ENCODE measurements at places on chromosomes 7 and 10. TPM values are rescaled to one million over a fixed set of nuclear protein-coding genes. Genes with fewer than 3 reads are reported as not detected.

DNA sequence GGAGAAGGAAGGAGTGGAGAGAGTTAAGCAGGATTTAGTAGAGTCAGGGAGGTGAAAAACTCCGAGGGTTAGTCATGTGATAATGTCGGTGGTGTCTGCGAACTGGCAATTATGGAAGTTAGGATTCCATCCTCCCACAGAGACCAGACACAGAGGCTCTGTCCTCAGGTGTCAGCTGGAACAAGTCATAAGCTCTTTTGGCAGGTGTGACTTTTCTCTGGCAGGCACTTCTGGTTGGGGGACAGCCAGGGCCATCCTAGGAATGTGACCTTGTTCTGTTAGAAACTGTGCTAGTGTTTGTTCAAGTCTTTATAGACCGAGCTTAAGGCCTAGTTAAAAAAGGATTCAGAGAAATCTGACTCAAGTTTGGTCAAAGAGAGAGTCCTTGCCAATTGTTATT lies 371.0 kb downstream of the DPP6 start:
- no peak for DNase-seq

GRCh38 chr10:87500646-87501048 lies 4.0 kb upstream of the MINPP1 start:
- no peak for DNase-seq

DNA sequence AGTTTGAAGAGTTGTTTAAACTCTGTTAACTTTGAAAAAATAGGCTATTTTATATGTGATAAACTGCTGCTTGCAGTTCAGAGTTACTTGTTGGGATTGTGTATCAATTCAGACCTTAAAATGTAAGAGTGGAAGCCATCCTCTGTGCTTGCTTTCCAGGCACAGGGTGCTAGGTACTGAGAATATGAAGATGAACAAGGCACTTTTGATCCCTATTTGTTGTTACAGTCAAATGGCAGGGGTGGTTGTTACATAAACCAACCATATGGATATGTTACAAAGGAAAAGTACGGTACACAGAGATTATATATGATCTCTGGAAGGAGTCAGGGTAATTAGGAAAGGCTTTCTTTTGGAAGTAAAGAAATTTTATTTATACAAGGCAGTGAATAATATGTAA lies 63.8 kb downstream of the REEP3 start:
- no peak for DNase-seq

Gene NPTX2
- total RNA-seq: 0.13 TPM

DNA sequence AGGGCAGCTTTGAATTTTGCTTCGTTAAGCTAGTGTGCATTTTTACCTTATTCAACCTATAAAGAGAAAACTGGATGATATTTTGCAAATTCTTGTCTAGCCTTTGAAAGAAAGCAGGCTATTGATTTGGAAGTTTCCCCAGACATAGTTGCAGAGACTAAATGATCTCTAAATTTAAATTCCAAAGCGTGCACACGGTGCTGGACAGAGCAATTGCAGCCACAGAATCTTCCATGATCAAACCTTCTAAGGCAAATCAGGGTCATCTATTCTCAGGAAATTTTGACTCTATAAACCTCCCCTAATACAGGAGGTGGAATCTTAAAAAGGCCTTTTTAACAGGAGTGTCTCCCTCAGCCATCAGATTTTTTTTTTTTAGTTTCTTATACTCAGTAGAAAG lies 159.9 kb downstream of the MDFIC start:
- no peak for DNase-seq

DNA sequence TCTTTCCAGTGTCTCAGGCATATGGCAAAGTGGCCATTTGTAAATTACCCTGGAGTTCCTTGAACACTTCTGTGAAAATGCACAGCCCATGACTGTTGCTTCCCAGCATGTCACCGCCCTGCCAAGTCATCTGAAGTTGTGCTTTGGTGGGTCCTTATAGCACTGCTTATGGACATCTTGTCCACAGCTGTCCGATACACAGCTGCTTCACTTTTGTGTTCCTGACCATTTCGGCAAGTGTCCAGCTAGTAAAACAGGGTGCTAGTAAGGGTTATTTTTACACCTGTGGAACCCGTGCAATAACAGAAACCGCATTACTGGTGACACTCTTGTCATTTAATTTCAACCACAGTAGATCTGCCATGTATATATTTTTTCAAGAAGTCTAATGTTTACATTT lies 29.7 kb downstream of the PIP4K2A start:
- no peak for DNase-seq

DNA sequence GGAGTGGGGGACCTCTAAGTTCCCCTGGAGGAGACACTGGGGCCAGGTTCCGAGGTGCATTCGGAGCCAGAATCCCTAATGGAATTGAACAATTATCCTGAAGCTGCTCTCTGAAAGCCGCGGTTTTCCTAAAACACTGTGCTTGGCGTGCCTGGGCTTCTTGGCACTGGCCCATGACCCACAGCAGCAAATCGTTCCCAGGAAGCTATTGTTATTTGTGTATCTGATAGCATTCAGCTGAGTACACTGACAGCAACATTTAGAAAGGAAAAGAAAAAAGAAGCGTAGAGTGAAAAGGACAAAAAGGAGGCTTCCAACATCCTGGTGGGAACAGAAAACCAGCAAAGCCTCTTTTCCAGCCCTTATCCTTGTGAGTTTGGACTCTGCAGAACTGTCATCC lies 339.8 kb downstream of the FRMD4A start:
- no peak for DNase-seq

DNA sequence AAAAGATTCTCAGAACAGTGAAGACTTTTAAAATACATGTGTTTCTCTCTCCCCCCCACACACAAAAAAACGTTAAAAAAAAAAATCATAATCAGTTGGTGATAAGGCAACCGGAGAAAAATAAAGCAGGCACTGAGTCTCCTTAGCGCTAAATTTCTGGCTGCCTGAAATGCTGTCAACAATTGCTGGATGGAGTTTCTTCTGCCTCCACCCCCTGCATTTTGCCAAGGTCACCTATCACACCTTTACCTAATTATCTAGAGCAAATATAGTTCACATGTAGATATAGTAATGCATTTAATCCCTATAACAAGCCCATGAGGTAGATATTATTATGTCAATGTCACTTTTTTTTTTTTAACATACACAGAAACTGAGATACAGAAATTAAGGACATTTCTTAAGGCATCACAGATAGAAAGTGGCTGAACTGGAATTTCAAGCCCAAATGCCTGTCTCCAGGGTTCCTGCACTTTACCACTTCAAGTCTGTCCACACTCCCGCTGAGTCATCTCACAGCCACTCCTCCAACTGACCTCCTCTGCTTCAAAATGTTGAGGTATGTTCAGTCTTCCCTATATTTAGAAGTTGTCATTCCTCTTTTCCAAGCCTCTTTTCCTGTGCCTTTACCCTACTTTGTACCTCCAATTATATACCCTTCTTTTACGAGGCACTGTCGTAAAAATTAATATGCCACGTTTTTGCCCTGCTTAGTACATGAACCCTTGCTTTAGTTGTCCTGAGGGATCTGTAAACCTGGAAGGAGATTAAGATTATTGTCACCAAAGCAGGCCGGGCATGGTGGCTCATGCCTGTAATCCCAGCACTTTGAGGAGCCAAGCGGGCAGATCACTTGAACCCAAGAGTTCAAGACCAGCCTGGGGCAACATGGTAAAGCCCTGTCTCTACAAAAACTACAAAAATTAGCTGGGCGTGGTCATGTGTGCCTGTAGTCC lies 72.8 kb upstream of the MPP7 start:
- DNase-seq: peak; percentile 94

DNA sequence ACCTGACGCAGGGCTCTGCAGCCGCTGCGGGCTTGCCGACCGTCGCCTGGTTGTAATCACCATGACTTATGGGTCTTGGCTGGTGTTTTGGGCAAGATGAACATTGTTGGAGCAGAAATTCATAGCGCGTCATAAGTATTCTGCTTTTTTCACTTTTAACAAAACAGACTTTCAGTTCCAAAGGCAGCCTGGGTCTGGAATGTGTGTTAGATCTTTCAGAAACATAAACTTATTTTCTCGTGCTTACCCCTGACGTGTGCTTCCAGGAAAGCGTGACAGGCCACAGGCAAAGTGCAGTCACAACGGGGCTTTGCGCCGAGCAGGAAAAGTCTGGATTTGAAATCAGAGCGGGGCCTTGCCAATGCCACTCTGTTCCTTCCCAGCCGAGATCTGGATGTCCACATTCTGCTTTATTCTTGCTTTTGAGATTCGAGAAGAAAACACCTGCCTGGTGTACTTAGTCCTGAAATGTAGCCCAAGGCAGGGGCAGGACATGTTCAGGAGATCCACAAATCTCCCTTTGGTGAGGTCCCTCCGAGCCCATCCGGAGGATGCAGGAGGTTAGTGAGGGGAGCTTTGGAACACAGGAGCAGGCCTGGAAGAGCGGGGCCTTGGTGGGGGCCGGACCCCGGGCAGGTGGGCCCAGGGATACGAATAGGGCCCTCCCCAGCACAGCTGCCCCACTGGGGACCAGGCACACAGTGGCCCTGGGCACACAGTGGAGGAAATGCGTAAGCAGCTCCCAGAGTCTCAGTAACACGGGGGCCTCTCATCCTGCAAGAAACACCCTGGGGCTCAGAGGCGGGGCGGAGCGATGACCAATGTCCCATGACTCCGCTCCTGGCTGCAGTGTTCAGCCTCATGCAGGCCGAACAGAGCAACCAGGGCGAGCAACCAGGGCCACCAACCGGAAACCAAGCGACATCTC lies 49.5 kb upstream of the EBF3 start:
- no peak for DNase-seq

DNA sequence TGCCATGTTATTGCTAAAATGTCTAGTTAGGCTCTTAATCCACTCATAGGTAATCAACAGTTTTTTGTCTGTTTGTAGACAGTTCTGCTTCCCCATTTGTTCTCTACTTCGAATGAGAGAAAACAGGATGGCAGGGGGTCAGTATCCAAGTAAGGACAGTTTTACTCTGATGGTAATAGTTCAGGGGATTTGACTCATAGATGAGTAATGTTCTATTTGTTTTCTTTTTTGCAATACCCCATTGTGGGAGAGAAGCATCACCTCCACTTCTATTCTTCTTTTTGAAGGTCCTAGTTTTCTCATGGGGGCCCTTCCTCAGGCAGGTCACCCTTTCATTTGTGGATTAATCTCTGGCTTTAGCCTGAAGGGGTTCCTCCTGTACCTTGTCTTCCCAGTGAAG lies 13.9 kb downstream of the PCLO start:
- peak; percentile 77 for DNase-seq

Gene MYL10
- not detected for total RNA-seq

DNA sequence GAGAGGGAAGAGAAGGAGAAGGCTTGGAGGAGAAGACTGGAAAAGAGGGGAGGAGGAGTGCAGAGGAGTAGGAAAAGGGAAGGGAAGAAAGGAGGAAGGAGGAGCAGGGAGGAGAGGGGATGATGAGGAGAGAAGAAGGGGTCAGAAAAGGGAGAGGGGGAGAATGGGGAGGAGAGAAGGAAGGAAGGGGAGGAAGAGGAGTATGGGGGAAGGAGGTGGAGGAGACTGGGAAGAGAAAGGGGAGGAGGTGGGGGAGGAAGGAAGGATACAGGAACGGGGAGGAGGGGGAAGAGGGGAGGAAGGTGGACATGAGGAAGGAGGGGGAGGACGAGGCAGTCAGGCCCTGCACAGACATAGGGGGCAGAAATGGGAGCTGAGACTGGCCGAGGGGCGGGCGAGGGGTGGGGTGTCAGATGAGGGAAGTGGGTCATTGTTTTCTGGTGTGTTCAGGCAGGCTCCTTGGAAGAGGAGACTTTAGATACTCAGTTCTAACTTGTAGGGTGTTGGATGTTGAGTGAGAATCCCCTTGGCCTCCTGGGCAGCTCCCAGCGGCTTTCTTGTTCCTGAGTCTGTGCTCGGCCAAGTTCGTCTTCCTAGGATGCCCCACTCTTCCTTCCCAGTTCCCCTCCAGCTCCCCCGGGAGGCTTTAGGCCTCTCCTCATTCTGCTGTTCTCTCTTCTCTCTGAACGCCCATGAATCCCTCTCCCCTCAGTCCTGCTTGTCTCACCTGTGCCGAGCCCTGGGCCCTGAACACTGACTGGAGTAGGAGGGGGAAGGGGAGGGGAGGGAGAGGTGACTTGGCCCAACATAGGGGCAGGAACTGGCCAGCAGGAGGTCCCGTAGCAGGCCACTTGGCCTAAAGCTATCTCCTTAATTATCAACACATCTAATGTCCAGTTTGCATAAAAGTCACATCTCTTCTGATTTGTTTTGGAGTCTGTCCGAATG lies 12.8 kb upstream of the CRHR2 start:
- DNase-seq: peak; percentile 56

DNA sequence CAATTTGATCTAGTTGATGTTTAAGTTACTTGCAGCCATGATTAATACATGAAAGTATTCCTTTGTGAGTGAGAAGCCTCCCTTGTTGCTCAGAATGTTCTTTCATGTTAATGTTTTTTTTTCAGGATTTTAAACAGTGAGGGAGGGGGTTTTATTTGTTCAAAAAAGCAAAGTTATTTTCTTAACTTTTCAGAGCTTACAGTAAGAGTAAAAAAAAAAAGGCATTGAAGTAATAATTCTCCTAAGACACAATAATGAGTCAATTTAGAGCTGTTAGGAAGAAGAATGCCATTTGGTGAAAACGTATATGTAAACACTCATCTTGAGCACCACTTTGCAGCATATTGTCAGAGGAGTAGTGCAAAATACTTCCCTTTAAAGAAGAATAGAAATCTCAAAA lies 105.8 kb downstream of the SEMA3A start:
- DNase-seq: peak; percentile 62

GRCh38 chr10:88100281-88100680 lies 236.9 kb downstream of the PTEN start:
- no peak for DNase-seq

Gene NKX1-2
- 2.1 TPM for total RNA-seq

DNA sequence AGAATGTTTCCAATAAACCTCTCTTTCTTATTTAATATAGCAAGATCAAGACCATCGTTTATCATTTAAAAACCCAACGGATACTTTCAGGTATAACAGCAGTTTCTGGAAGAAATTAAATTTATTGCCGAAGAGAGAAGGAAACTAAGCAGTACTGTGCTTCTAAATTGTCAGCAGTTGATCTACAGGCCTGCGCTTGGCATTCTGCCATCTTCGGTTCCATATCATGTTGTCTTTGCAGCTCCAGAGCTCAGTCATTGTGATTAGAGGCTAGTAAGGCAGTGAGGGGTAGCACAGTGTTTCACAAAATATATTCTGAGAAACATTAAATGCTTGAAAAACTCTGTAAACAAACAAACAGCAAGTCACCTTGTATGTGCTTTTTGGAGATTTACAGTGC lies 301.3 kb downstream of the REEP3 start:
- DNase-seq: no peak

DNA sequence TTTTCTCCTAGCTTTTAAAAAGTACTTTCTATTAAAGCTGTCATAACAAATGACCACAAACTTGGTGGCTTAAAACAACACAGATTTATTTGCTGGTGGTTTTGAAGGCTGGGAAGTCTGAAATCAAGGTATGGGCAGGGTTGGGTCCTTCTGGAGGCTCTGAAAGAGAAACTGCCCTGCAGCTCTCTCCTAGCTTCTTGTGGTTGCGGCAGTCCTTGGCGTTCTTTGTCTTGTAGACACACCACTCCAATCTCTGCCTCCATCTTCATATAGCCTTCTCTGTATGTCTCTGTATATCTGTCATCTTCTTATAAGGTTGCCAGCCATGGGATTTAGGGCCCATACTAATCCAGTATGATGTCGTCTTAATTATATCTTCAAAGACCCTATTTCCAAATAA lies 79.4 kb upstream of the PRR15 start:
- DNase-seq: no peak
